Thoracic aorta (tissue), 2 donors: ENCODE measurements at places on chromosomes 3 and 15. TPM values are rescaled to one million over a fixed set of nuclear protein-coding genes. Genes with fewer than 3 reads are reported as not detected.

DNA sequence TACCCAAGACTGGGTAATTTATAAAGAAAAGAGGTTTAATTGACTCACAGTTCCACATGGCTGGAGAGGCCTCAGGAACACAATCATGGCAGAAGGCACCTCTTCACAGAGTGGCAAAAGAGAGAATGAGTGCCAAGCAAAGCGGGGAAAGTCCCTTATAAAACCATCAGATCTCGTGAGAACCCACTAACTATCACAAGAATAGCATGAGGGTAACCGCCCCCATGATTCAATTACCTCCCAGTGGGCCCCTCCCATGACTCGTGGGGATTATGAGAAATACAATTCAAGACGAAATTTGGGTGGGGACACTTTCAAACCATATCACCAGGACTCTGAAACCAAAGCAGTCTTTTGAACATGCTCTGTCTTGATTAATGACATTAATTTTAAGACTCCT, 7.0 kb downstream of the RTP3 start:
- DNase-seq, result no peak

DNA sequence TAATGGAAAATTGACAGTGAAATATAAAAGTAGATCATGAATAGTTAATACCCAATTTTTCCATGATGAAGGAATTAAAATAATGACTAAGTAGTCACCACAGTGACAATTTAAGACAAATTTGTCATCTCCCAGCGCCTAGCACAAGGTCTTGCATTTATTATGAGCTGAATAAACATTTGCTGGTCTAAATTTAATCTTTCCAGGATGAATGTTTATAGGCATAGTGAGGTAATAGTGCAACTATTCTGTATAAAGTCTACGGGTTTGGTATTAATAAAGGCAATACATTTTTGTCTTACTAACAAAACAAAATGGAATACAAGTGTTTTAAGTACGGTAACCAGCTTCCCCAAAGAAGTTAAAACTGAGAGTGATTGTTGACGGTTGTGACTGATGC, 209.3 kb downstream of the CD47 start:
- no peak for DNase-seq

The MYO5A gene
- 37.6 TPM for total RNA-seq

The PLAAT1 gene
- not detected for total RNA-seq

The C3orf22 gene
- total RNA-seq, result not detected

GRCh38 chr3:197241173-197241572, 57.2 kb downstream of the DLG1 start:
- no peak for DNase-seq

- no peak for DNase-seq
Observed at GRCh38 chr3:26049951-26050350, 260.1 kb downstream of the OXSM start.

GRCh38 chr3:78177780-78178179, 1137.9 kb downstream of the ROBO2 start:
- no peak for DNase-seq
